Activated T-helper 17 cell treated with anti-CD3 and anti-CD28 coated beads, Interleukin-2, amount 50 U/mL, for 72 hours (primary cell): ENCODE measurements at places on chromosomes 12 and 14.
A peak's percentile ranks its signal among the peaks of the same experiment; 100 is the strongest.

- ATAC-seq: no peak
These were observed 8.0 kb upstream of the WDR20 start for GRCh38 chr14:102131741-102132140.

DNA sequence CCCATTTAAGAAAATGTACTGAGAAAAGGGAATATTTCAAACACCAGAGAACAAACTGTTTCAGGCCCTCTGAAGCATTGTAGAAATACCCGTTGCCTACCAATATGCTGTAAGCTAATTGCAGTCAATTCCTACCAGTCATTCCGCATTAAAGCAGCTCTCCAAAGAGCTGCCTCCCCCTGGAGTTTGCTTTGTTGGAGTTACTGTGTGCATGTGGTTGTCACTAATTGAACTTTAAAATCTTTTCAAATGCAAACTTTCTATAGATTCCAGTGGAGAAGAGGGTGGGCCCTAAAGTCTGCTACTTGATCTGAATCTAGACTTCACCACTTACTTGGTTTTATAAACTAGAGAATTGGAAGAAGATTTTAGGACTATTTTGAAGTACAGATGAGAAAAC, 112.7 kb downstream of the PLXNC1 start:
- ATAC-seq: no peak

GRCh38 chr12:114604606-114605005, 79.4 kb downstream of the TBX3 start:
- ATAC-seq: no peak

- no peak for ATAC-seq
These were observed 735 bp upstream of the OTX2 start for GRCh38 chr14:56810836-56811592.

GRCh38 chr14:85934886-85935254, 404.9 kb downstream of the FLRT2 start:
- ATAC-seq: peak; percentile 71

GRCh38 chr14:56075301-56075700, 42.9 kb upstream of the PELI2 start:
- ATAC-seq: no peak

DNA sequence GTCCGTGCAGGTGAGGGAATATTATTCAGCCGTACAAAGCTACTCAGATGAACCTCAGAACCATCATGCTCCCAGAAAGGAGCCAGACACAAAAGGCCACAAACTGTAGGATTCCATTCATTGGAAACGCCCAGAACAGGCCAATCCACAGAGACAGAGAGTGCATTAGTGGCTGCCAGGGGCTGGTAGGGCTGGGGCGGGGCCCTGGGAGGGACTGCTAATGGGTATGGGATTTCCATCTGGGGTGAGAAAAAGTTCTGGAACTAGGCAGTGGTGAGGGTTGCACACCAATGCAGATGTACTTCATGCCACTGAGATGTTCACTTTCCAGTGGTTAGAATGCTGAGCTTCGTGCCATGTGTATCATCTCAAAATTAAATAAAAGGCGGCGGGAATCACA, 101.1 kb downstream of the RFLNA start:
- no peak for ATAC-seq

DNA sequence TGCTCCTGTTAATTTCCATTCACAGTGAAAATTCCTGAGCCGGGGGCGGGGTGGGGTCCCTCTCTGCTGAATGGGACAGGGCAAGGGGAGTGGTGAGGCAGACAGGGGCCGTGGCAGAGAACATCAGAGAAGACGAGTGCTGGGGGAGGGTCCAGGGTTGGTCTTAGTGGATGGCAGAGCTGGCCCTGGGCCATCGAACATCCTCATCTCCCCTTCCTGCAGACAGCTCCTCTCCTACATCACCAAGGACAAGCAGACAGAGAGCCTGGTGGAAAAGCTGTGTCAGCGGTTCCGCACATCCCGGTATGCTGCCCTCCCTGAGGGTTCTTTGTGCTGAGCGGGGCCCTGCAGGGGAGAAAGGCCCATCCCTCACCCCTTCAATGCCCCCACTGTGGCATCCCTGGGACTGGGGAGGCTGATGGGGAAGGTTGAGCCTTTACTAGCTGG, 5.0 kb upstream of the GAPDH start:
- ATAC-seq: no peak

- peak; percentile 89 for ATAC-seq
These were observed 54.9 kb downstream of the EID3 start for GRCh38 chr12:104358353-104359003.

DNA sequence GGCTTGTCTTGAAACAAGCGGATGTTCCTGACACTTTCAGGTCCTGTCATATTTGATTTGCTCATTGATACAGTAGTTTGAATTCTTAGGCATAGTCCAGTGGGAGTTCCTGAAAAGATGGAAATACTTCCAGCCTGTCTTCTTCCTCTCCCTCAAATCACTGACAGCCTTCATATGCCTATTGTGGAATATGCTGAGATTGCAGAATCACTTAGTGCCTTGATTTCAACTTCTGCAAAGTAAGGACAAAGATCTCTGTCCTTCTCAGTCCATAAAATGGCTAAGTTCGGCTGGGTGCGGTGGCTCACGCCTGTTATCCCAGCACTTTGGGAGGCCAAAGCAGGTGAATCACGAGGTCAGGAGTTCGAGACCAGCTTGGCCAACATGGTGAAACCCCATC, 6.7 kb upstream of the PYGL start:
- no peak for ATAC-seq

DNA sequence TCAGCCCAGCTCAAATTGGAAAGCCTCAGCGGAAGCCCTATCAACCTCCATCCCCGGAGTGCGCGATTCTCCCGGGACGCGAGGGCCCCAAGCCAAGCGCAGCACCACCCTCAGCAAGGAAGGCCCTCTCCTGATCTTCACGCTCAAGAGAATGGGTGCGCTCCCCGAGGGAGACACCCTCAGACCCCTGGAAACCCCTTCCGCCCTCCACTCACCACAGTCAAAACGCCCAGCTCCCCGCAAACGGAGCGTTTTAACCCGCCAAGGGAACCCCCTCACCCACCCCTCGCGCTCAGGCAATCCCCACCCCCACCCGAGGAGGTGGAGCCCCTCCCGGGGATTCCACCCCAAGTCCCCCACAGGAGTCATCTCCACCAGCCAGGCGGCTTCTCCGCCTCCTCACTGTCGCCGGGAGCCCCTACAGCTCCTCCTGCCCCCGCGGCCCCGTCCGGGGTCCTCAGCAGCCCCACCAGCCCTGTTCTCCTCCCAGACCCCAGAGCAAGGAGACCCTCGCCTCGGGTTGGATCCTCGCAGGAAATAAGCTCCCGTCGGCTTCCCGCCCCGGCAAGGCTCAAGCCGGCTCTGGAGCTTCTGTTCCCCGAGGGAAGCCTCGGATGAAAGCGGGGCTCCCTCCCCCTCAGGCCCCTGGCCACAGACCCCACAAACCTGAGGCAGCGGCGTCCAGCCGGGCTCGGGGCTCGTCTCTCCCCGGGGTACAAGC, 507 bp downstream of the BAZ2A start:
- ATAC-seq: peak; percentile 41

DNA sequence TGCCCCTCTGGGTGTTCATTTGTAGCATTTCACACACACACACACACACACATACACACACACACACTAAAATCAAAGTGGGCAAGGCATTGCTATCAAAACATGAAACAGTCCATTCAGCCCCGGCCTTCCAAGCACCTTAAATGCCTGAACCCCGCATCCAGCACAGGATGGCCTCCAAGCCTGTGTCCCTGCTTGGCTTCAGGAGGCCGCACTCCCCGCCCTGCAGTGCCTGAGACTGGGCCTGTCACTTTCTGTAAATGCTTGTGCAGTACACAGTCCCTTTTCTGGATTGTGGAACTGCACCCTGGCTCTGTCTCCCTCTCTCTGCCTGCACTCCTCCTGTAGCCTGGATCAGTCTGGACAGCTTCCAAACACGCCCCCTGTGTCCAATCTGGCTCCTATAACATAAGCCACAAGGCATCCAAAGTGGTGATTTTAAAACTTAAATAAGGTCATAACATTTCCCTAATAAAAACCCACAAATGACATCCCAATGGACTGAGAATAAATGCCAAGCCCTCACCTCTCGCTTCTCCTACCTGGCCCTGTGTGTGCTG, 972.2 kb upstream of the TMEM132C start:
- no peak for ATAC-seq

- ATAC-seq: no peak
These were observed 37.8 kb upstream of the ITPR2 start for GRCh38 chr12:26870491-26871419.

DNA sequence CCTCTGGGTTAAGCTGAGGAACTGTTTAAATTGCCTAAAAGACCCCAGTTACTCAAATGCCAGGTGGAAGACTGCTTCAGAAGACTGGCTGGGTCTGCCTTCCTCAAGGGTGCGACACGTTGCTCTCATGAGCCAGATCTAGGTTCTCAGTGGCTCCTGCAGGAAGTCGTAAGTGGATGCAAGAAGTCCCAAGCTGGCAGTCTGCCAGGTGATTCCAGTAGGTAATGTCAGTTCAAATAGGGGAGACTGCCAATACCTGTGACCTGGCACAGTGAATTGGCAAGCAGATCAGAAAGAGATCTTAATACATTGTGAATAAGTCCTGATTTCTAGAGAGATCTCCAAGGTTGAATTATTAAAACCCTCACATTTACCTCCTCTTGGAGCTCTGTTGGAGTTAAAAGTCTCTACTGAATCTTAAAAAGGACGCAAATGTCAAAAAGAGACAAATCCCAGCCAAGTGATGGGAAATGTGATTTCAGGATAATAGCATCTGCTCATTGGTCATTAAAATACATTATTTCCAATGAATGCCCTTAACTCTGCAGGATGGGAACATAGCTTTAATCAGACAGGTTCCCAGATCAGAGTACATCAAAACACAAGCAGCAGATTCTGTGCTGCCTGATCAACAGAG, 98.8 kb upstream of the FRMD6 start:
- ATAC-seq: no peak

DNA sequence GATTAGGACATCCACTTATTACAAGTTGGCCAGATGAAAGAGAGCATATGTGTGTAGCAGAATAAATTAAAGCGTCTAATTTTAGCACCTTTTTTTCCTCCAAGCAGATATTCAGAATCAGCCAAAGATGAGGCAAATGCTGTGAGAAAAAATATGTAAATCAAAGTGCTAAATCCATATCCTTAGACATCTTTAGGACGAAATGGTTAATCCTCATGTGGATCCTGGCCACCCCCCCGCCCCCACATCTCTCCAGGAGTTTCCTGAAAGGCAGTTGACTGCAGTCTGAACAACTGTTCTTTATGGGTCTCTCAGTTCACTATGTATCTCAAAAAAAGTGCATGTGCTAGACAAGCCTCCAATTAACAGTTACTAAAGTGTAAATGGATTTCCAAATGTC, 1768.1 kb upstream of the SEL1L start:
- no peak for ATAC-seq

GRCh38 chr12:51181558-51181957, 8.6 kb upstream of the TFCP2 start:
- no peak for ATAC-seq

- peak; percentile 81 for ATAC-seq
These were observed 1.6 kb upstream of the ASB2 start for GRCh38 chr14:93977790-93978581.

- ATAC-seq: no peak
These were observed at the start of the genes FOXA1 and TTC6 for GRCh38 chr14:37594971-37595808. TSS of gene FOXA1 (minus strand) at chr14:37595249. CDS start at chr14:37594972, 277 bp downstream. TSS of gene TTC6 (plus strand) at chr14:37595629. CDS start at chr14:37622065, 26,436 bp downstream.

- ATAC-seq: peak; percentile 0
These were observed 814 bp downstream of the RAB2B start for GRCh38 chr14:21475767-21476522.

- no peak for ATAC-seq
These were observed 73.9 kb upstream of the KRR1 start for GRCh38 chr12:75585330-75585729.

- no peak for ATAC-seq
These were observed 150.7 kb upstream of the PTPRQ start for GRCh38 chr12:80293347-80293746.

GRCh38 chr14:99715266-99716000, 31.3 kb downstream of the CYP46A1 start:
- no peak for ATAC-seq

GRCh38 chr14:39467889-39468524, 35.8 kb upstream of the FBXO33 start:
- ATAC-seq: no peak

GRCh38 chr12:103529306-103529705, 33.5 kb upstream of the C12orf42 start:
- ATAC-seq: no peak

DNA sequence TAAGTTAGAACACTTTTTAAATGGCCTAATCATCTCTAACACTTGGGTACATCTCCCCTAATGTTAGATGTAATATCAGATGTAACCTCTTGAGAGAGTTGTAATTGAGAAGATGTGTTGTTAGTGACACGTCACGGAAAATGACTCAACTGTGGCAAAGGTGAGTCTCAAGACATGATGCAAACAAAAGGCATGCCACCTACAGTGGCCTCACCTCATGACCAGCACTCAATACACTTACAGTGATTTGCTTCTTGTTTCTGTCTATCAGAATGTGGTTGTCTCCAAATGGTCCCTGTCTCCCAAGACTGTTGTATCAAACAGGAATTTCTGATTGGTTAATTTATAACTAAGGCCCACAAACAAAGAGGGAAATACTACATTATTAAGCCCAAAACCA, 91.2 kb downstream of the SLC25A21 start:
- ATAC-seq: no peak

DNA sequence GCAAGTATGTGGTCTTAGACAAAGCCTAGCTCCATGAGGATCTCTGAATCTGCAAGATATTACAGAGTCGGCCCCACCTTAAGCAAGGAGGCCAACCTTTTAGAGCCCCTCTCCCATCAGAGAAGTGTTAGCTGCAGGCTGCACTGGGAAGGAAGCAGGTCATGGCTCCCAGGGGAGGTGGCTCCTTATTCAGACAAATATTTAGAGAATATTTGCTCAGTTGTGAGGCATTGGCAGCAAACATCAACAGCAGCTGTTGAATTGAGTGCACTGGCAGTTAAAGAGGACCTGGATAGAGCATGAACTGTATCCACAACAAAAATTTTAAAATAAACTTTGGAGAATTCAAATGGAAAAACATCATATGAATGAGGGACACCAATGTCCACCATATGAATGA, 44.7 kb downstream of the FSCB start:
- no peak for ATAC-seq

- no peak for ATAC-seq
These were observed 609.1 kb downstream of the SOX5 start for GRCh38 chr12:23340351-23340750.

- no peak for ATAC-seq
These were observed 29.8 kb upstream of the AP4S1 start for GRCh38 chr14:30995689-30996088.

DNA sequence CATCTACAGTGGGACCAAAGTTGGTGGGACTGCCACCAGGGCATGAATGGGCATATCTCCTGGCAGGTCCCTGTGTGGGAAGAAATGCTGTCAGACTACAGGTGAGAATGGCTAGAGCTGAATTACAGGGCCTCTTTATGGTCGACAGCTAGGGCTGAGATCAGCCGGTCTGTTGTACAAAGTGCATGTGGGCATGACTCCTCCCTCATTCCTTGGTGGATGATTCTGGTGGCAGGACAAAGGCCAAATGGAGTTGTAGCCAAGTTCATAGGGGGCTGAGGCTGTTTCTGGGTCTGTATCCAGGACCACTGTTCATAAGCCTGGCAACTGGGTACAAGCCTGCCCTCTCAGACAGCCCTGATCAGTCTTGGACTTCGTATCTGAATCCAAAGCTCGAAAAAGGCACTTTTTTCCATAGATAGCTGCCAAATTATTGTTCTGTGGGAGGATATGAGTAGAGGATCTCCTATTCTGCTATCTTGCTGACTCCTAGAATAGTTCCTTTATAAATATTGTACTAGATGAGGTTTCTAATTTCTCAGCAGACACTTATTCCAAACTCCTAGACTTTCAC, 460.8 kb downstream of the TMEM117 start:
- ATAC-seq: no peak
